ENCODE measurements at places on chromosomes 2 and 18.

- DNase-seq: no peak
Measured at GRCh38 chr18:68676913-68677312, 38.0 kb downstream of the TMX3 start.

DNA sequence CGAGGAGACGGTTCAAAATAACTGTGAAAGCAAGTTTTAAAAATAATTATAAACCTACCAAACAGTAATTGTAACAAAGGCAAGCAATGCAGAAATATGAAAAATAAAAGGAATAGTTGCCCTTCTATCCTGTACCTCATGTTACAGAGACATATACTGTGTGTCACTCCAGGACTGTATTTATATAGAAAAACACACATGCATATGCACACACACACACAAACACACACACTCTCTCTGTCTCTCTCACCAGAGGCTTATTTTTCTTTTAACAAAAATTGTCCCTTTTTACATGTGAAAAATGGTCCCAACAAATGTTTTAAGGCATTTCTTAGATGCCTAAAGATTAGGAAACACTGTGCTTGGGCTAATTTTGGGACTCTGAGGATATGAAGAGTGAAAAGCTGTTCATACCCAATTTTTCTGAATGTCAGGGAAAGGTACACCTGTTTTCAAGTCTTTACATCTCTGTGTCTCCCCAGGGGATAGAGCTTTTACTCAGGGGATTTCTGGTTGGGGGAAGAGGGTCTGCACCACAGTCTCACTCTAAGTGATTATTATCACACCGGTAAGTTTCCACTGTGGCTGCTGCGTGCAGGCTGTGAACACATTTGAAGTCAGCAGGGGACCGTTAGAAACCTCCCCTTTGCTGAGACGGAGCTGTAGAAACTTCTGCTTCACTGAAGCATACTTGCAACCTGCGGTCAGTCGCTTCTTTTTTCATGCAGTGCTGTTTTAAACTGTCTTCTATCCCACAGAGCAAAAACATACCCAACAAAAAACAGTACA is 51.4 kb upstream of the SPAG16 start:
- DNase-seq: no peak

DNA sequence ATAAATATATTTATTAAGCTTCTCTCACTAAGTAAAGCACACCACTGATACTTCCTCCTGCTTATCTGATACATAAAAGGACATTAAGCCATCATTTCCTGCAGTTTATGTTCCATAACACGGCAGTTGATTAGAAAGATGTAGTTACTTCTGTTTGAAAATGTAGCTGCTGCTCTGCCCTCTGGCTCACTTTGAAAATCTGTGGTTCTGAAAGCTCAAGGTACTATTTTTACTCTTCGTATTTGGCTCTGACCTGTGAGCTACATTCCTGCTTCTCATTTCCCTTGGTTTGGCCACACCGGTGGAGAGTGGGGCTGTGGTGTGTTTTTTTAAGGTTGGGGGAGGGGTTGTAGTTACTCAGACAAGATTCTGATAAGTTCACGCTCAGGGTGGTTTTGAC is 12.8 kb upstream of the TTN start:
- no peak for DNase-seq

- DNase-seq: no peak
Measured at GRCh38 chr2:203510941-203511305, 24.2 kb downstream of the RAPH1 start.

DNA sequence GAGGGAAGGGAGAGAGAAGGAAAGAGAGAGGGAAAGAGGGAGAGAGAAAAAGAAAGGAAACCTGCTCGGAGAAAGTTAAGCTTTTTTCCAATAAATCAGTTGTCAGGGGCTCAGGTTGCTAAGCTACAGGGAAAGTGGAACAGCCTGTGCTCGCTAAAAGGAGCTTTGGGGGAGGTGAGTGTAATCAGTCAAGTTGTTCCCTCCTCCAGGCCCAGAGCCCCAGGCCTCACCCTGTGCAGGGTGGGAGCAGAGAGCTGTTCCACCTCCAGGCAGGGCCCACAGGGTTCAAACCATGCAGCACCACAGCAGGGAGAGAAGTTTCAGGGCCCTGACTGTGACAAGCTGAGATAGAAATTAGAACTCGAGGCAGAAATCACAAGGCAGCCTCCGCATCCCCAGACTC is 56.4 kb upstream of the PPP1CB start:
- no peak for DNase-seq

- no peak for DNase-seq
Measured at GRCh38 chr2:210461401-210461800, 15.2 kb downstream of the LANCL1 start.

GRCh38 chr2:43186679-43187374 is 39.6 kb downstream of the ZFP36L2 start:
- no peak for DNase-seq

- no peak for DNase-seq
Measured at GRCh38 chr2:137522620-137523011, 441.7 kb upstream of the HNMT start.

- no peak for DNase-seq
Measured at GRCh38 chr2:19046986-19047780, 311.2 kb downstream of the OSR1 start.

- DNase-seq: no peak
Measured at GRCh38 chr2:231189171-231189530, 9.3 kb upstream of the ARMC9 start.

GRCh38 chr2:208407667-208408066 is 1.1 kb downstream of the PTH2R start:
- no peak for DNase-seq

- no peak for DNase-seq
Measured at GRCh38 chr2:86371527-86371926, 34.1 kb upstream of the REEP1 start.

- DNase-seq: no peak
Measured at GRCh38 chr2:58919316-58919715, 678.2 kb upstream of the FANCL start.

GRCh38 chr2:239839306-239839705 is 185.8 kb downstream of the NDUFA10 start:
- DNase-seq: no peak

- no peak for DNase-seq
Measured at GRCh38 chr2:229695961-229696360, 18.4 kb downstream of the DNER start.

DNA sequence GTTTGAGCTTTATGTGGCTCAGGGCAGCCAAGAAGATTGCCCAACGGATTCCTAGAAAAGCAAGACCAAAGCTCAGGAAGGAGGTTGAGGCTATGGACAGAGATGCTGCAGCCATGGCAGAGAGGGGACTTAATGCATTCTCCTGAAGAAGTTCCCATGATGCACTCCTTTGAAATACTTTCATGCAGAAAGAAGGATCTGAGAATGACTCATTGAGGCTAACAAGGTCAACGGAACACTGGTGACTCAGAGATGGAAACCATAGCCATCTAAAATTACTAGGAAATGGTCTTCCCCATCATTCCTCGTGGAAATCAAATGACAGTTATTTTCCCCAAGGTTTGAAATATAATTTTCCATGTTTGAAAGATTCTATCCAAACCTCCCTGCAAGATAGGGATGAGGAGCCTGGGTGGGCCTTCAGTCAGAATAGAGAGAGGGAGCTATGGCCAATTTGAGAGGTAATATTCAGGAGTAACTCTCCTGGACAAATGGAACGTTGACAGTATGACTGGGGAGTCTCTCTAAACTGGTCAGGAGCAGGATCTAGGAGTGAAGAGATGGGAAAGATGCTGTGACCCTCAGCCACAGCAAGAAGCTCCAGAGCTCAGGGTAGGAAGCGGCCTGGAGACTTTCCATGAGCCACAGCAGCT is 63.0 kb downstream of the REEP1 start:
- DNase-seq: no peak

- no peak for DNase-seq
Measured at GRCh38 chr2:45968946-45969584, 317.6 kb downstream of the PRKCE start.

- DNase-seq: no peak
Measured at GRCh38 chr2:122532481-122532880, 777.0 kb downstream of the TSN start.
